ENCODE measurements at places on chromosomes 6 and 20.
A peak's percentile ranks its signal among the peaks of the same experiment; 100 is the strongest.

GRCh38 chr20:63957004-63957689, 931 bp upstream of the UCKL1 start:
- DNase-seq, result peak; percentile 83

- no peak for DNase-seq
Measured at GRCh38 chr6:10838794-10839333, 525 bp upstream of the MAK start.

- DNase-seq, result no peak
Measured at GRCh38 chr6:37218061-37218460, 39.5 kb upstream of the TBC1D22B start.

DNA sequence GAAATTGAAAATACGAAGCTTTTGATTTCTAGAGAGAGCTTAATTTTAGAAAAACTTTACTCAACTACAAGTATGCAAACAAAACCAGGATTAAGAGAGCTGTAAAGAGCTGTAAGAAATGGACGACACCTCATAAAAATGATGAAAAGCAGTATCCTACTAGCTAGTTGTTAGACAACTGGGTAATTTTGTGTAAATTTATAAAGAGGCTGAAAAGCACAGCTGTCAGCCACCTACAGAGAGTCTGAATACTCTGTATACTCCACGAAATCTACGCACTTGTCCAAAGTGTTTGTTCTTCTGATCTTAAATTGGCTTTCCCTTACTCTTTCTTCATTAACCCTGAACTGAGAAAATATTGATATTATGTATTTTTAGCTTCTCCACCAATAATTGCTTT, 808.4 kb upstream of the EPHA7 start:
- no peak for DNase-seq

- DNase-seq, result no peak
Measured at GRCh38 chr6:158517581-158517980, 42.3 kb upstream of the TMEM181 start.

DNA sequence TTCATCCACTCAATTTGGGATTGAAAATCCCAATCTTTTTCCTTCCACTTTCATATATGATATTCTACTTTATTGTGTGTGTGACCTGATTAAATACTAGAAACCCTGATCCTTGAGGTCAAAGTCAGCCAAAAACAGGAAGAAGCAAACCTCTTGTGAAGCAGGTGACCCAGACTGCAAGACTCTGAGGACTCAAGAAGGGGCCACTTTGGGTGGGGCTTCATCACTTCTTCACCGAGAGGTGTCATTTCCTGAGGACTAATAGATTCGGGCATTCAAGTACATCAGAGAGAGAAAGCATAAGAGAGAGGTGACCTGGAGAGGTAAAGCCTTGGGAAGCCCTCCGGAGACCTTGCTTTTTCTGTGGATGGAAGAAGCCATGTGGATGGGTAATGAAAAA, 129.0 kb downstream of the CFAP61 start:
- no peak for DNase-seq

DNA sequence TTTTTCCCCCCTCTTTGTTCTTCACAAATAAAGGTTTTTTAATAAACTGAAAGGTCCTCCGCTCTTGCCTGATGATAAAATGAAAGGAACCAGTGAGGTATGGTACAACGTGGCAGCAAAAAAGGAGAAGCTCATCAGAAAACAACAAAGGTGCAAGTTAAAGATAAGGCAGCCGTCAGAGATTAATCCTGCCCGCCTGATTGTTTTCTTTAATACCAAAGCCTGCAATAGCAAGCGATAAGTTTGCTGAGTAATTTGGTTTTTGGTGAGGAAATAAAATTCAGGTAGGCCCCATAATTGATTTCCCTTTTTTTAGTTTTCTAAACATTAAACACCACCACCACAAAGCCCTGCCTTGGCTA, 177.9 kb downstream of the MBOAT1 start:
- no peak for DNase-seq

- DNase-seq, result no peak
Measured at GRCh38 chr6:43893073-43893472, 123.1 kb downstream of the VEGFA start.

- DNase-seq, result no peak
Measured at GRCh38 chr6:2957696-2958330, 13.6 kb downstream of the SERPINB6 start.

GRCh38 chr6:15329197-15329671, 83.4 kb downstream of the JARID2 start:
- no peak for DNase-seq

DNA sequence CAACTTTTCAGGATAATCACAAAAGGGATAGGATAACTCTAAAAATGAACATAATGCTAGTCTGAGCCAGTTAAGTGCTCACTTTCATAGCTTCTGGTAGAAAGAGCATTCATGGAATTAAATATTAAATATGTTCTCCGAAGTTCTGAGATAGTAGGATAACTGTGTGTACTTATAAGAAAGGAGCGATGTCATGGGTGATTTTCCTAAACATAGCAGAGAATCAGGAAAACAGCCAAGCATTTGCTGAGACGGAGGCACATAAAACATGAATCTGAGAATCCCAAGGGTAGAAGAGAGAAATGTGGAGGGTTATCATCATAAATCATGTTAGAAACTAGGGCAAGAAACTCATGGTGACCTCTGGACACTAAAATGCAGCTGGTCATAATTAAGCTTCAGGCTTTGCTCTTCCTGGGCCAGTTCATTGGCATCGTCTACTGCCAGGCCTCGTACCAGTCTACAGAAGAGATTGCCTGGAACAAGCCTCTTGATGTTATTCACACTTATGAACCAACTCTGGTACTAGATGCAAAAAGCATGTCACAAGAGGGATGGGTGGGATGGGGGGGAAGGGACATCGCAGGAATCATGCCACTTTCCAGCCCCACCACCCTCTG, 436.6 kb downstream of the PRKN start:
- DNase-seq, result no peak

DNA sequence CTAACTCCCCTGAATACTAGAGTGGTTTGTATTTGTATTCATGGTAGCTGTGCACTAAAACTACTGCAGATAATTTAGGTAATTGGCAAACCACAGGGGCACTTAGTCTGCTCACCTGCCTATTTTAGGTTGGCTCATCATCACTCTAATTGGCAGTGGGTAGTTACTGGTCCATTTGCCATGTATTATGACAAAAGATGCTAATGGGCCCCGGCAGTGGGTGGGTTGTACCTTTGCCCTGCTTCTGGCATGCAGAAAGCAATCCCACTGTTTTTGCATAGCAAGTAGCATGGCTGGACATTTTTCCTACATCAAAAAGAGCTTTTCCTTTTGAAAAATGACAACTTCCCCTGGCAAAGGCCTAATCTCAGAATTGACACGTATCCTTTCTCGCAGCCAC, 741.4 kb upstream of the MAP3K7 start:
- peak; percentile 63 for DNase-seq

- no peak for DNase-seq
Measured at GRCh38 chr20:50172347-50173013, 18.1 kb upstream of the CEBPB start.
